Vagina (tissue), 2 donors: ENCODE measurements at places on chromosomes 6 and 20. TPM values are rescaled to one million over a fixed set of nuclear protein-coding genes. Genes with fewer than 3 reads are reported as not detected.
A peak's percentile ranks its signal among the peaks of the same experiment; 100 is the strongest.

MLIP gene
- not detected for total RNA-seq

PPP1R16B gene
- 6.4 TPM for total RNA-seq

CYP39A1 gene
- total RNA-seq, result 5.4 TPM

KIF13A gene
- total RNA-seq, result 43.0 TPM

SYNE1 gene
- total RNA-seq, result 81.5 TPM

LPA gene
- total RNA-seq, result 0.49 TPM

DNAH8 gene
- total RNA-seq, result not detected

FLRT3 gene
- 4.7 TPM for total RNA-seq

DNA sequence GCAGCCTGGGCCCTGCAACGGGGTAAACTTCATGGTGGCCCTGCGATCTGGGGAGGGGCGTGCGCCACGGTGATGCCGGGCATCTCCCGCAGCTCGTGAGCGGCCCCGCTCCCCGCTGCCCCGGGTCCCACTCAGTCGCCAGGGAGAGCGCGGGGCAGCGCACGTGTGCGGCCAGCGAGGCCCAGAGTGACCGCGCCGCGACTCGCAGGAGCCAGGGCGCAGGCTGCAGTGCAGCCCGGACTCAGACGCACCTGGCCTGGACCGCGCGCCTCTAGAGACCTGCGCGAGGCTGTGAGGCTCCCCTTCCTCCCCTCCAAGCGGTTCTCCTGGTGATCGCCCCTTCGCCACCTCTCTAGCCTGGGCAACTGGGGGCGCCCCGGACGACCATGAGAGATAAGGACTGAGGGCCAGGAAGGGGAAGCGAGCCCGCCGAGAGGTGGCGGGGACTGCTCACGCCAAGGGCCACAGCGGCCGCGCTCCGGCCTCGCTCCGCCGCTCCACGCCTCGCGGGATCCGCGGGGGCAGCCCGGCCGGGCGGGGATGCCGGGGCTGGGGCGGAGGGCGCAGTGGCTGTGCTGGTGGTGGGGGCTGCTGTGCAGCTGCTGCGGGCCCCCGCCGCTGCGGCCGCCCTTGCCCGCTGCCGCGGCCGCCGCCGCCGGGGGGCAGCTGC is 652 bp downstream of the BMP6 start:
- no peaks in the 10 kb centered on the region for H3K27me3 ChIP-seq
- no peak overlapping the region for H3K27ac ChIP-seq
- peaks cover 28% of the 10 kb centered on the region for H3K4me1 ChIP-seq
- no peak for DNase-seq

GRCh38 chr20:19823971-19824370 is 65.9 kb downstream of the RIN2 start:
- peaks cover 4% of the 10 kb centered on the region for H3K4me1 ChIP-seq
- no peak overlapping the region for H3K27ac ChIP-seq
- no peak for DNase-seq
- no peak overlapping the region for H3K4me3 ChIP-seq

- no peak overlapping the region for H3K4me3 ChIP-seq
- H3K36me3 ChIP-seq, result no peaks in the 10 kb centered on the region
Observed at GRCh38 chr6:79446006-79446405, 91.2 kb downstream of the LCA5 start.

DNA sequence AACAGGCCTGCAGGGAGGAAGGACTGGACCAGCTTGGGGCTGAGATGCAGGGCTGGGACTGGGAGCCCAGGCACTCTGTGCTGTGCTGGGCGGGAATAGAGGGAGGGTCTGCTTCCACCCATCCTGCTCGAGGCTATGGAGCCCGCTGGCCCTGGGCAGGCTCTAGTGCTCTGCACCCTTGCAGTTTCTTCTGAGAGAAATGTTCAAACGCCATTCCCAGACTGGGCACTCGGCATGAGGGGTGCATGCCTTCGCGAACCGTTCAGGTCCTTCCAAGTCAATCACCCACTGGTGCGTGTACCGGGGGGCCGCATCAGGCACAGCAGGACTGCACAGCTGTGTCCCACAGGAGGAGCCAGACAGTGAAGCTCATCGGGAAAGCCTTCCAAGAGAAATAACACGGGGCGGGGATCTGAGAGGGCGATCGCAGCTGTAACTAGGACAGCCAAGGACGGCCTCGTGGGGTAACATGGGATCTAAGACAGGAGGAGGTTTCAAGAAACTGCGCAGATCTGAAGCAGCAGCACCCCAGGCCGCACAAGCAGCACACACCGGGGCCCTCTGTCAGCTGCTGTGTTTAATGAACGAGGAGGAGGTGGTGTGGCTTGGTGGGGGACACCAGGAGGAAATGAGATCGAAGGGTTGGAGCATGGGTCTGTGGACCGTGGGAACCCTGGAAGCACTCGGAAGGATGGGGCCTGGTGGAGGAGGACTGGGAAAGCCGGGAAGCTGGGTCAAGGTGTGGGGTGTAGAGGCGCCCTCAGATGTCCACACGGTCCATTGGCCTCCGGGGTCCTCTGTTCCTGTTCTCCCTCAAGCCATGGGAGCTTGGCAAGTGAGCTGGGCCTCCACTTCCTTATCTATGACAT is 26.1 kb upstream of the PYGB start:
- DNase-seq, result peak; percentile 83
- peaks cover 5% of the 10 kb centered on the region for H3K4me1 ChIP-seq
- no peaks in the 10 kb centered on the region for H3K36me3 ChIP-seq
- H3K27me3 ChIP-seq, result no peaks in the 10 kb centered on the region
- H3K27ac ChIP-seq, result no peak overlapping the region

DNA sequence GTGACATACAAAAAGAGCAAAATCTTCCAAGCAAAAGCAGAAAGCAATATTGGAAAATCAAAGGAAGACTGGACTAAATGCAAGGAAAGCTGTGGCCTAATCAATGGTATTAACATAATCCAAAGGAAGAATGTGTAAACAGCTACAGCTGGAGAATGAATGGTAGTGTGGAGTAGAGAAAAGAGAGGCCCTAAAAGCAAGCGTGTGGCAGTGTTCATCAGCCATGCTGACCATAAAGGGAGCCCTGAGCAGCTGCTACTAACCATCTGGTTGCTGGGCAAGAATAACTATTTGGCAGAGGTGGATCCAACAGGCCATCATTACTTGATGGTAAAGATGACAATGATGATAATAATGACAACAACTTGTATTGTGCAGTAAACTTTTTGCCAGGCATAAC is 148.5 kb upstream of the BEND6 start:
- no peak overlapping the region for H3K4me3 ChIP-seq
- DNase-seq, result no peak
- no peaks in the 10 kb centered on the region for H3K27me3 ChIP-seq
- H3K36me3 ChIP-seq, result no peaks in the 10 kb centered on the region
- peaks cover 11% of the 10 kb centered on the region for H3K4me1 ChIP-seq

- no peak for DNase-seq
- H3K36me3 ChIP-seq, result no peaks in the 10 kb centered on the region
- no peaks in the 10 kb centered on the region for H3K4me1 ChIP-seq
- H3K4me3 ChIP-seq, result no peak overlapping the region
- H3K27ac ChIP-seq, result no peak overlapping the region
Observed at GRCh38 chr6:129621252-129621651, 88.7 kb downstream of the ARHGAP18 start.

DNA sequence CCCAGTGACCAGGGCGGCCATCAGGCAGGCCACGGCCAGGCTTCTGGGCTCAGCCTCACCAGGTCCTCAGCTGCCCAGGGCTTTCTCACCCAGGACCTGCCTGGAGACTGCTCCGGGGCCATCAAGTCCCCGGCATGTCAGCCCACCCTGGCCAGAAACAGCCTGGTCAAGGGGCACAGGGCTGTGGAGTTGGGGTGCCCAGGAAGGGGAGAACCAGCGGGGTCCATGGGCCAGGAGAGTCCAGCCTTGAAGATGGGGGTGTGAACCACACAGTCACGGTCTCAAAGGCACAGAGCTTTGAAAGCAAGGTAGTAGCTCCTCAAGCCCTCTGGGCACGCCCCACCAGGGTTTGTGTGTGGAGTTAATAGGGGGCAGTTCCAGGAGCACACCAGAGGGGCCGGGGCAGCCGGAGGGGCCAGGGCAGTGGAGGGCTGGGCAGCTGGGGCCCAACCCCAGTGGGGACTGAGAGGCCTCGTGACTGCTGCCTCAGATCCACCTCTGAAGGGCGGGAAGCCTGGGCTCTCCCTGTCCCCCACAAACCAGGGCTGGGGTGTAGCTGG is 48.0 kb upstream of the BHLHE23 start:
- no peak overlapping the region for H3K4me3 ChIP-seq
- H3K27ac ChIP-seq, result no peak overlapping the region
- no peaks in the 10 kb centered on the region for H3K36me3 ChIP-seq
- peaks cover 8% of the 10 kb centered on the region for H3K4me1 ChIP-seq
- H3K27me3 ChIP-seq, result no peaks in the 10 kb centered on the region

GRCh38 chr6:111987295-111987694 is 66.6 kb upstream of the CCN6 start:
- no peaks in the 10 kb centered on the region for H3K36me3 ChIP-seq
- DNase-seq, result no peak
- H3K27ac ChIP-seq, result no peak overlapping the region
- no peaks in the 10 kb centered on the region for H3K27me3 ChIP-seq

GRCh38 chr6:168122011-168122410 is 43.0 kb upstream of the FRMD1 start:
- no peak overlapping the region for H3K4me3 ChIP-seq
- H3K36me3 ChIP-seq, result no peaks in the 10 kb centered on the region
- H3K4me1 ChIP-seq, result no peaks in the 10 kb centered on the region
- no peak overlapping the region for H3K27ac ChIP-seq
- DNase-seq, result no peak

DNA sequence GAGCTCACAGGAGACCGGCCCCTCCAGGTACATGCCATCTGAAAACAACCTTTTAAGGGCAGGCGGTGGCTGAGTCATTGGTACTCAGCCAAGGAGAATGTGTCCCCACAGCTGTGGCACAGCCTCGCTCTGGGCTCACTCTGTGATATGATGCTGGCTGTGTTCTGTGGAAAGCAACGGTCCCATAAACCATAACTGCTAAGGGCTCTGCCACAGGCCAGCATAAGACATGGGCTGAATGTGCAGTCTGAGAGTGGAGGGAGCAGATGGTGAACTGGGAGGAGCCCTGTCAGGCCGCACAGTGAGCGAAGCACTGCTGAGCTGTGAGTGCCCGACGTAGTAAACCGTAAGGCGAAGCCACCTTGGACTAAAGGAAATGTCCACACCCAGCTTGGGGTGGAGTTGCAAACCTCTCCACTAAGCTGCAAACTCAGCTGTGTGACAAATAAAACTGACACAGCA is 375.8 kb downstream of the THBS2 start:
- no peak for DNase-seq
- H3K27me3 ChIP-seq, result no peaks in the 10 kb centered on the region
- no peaks in the 10 kb centered on the region for H3K36me3 ChIP-seq
- no peak overlapping the region for H3K27ac ChIP-seq
- no peak overlapping the region for H3K4me3 ChIP-seq
- no peaks in the 10 kb centered on the region for H3K4me1 ChIP-seq

DNA sequence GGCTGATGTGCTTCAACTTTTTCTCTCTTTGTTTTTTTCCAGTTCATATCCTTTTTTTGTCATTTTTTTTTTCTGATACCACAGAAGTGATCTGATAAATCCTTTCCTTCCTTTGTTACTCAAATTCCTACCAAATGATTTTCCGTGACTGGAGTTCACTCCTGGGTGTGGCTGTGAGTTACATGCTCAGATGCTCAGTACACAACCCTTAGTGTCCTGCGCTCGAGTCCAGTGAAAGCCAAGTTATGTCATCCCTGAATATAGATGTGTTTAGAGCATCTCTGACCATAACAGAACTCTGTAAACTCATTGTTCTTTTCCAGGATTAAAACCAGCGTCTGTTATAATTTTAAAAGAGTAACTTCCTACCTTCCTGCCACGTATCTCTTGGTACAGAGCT is 147.2 kb upstream of the AKAP12 start:
- H3K36me3 ChIP-seq, result no peaks in the 10 kb centered on the region
- no peak overlapping the region for H3K4me3 ChIP-seq
- H3K27ac ChIP-seq, result no peak overlapping the region
- no peaks in the 10 kb centered on the region for H3K4me1 ChIP-seq
- H3K27me3 ChIP-seq, result no peaks in the 10 kb centered on the region
- DNase-seq, result no peak

- H3K36me3 ChIP-seq, result no peaks in the 10 kb centered on the region
- DNase-seq, result no peak
- no peak overlapping the region for H3K4me3 ChIP-seq
- no peaks in the 10 kb centered on the region for H3K4me1 ChIP-seq
- H3K27ac ChIP-seq, result no peak overlapping the region
Observed at GRCh38 chr6:144646093-144647056, 361.2 kb downstream of the UTRN start.

GRCh38 chr6:52994031-52994838 is 849 bp downstream of the GSTA4 start:
- H3K27ac ChIP-seq, result peak overlapping the region; percentile 91
- peak overlapping the region; percentile 63 for H3K4me3 ChIP-seq
- H3K36me3 ChIP-seq, result no peaks in the 10 kb centered on the region
- no peaks in the 10 kb centered on the region for H3K27me3 ChIP-seq

GRCh38 chr6:129662980-129663431 is 47.0 kb downstream of the ARHGAP18 start:
- H3K36me3 ChIP-seq, result no peaks in the 10 kb centered on the region
- H3K4me3 ChIP-seq, result no peak overlapping the region
- H3K27ac ChIP-seq, result no peak overlapping the region
- H3K4me1 ChIP-seq, result peaks cover 12% of the 10 kb centered on the region

GRCh38 chr6:84687431-84687830 is 77.0 kb downstream of the TBX18 start:
- no peaks in the 10 kb centered on the region for H3K36me3 ChIP-seq
- H3K4me3 ChIP-seq, result no peak overlapping the region
- no peaks in the 10 kb centered on the region for H3K27me3 ChIP-seq
- no peak for DNase-seq
- H3K27ac ChIP-seq, result no peak overlapping the region

- H3K36me3 ChIP-seq, result no peaks in the 10 kb centered on the region
- H3K4me3 ChIP-seq, result no peak overlapping the region
- no peak overlapping the region for H3K27ac ChIP-seq
- H3K4me1 ChIP-seq, result no peaks in the 10 kb centered on the region
Observed at GRCh38 chr6:52610011-52610410, 33.2 kb upstream of the TRAM2 start.

GRCh38 chr6:108563292-108563691 is 2.6 kb downstream of the FOXO3 start:
- H3K4me3 ChIP-seq, result peak overlapping the region; percentile 77
- H3K36me3 ChIP-seq, result peaks cover 15% of the 10 kb centered on the region
- DNase-seq, result no peak
- H3K27me3 ChIP-seq, result no peaks in the 10 kb centered on the region
- peaks cover 55% of the 10 kb centered on the region for H3K4me1 ChIP-seq
- H3K27ac ChIP-seq, result peak overlapping the region; percentile 99

DNA sequence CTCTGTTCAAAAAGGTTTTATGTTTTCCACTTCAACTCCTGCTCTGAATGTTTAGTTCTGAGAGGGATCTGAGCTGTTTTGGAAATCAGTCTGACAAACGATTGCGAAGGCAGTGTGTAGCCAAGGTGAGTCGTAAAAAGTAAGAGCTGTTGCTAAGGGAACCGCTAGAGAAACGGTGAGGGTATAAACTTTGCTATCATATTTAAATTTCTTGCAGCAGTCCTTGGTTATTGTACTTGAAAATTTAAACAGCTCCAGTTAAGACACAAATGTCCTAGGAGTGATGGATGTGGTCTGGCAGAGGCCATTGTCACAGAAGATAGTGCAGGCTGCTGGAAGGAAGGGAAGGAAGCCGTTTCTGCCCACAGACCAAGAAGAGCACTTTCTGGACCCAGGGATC is 64.9 kb upstream of the CITED2 start:
- no peaks in the 10 kb centered on the region for H3K4me1 ChIP-seq
- no peak for DNase-seq
- H3K4me3 ChIP-seq, result no peak overlapping the region
- H3K27me3 ChIP-seq, result no peaks in the 10 kb centered on the region
- H3K36me3 ChIP-seq, result no peaks in the 10 kb centered on the region
